Occipital lobe (tissue), 3 donors: ENCODE measurements at places on chromosomes 2 and 18. TPM values are rescaled to one million over a fixed set of nuclear protein-coding genes. Genes with fewer than 3 reads are reported as not detected.

The SERPINB13 gene
- total RNA-seq = not detected

The CXCR1 gene
- total RNA-seq = not detected

The PLGLB1 gene
- total RNA-seq = 6.2 TPM

DNA sequence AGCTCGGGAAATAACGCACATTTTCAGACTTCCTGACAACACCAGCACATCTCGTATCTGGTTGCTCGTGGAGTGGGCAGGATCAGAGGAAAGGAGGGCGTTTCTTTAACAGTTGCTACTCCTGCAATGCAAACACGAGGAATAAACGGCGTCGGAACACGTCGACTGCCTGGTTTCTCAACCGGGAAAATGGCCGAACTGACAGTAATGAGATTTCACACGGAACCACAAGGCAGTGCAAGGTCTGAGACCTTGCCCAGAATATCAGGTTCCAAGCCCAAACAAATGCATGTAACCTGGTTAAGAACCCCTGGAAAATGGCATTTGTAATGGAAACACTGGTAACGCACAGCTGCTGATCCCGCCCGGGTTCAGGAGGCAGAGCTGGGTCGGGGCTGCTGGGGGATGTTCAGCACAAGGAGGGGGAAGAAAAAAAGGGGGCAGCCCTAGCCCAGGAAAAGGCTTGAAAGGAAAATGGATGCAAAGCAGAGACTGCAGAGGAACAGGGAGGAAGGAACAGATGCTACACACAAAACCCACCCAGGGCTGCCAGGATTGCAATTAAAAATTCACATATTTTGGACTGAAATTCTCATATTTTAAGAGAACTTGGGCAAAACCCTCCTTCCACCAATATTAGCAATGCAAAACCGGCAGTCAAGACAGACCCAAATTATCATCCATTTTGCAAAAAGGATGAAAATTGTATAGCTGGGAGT lies 61.6 kb upstream of the KLHL29 start:
- DNase-seq = no peak
